Hair follicle dermal papilla cell (primary cell): ENCODE measurements at places on chromosomes 3 and 15. TPM values are rescaled to one million over a fixed set of nuclear protein-coding genes. Genes with fewer than 3 reads are reported as not detected.

B3GNT5 gene
- total RNA-seq: 2.2 and 2.9 TPM in 2 replicates

ERICH6 gene
- 0.32 and 0.49 TPM in 2 replicates for total RNA-seq

RLBP1 gene
- not detected in 2 replicates for total RNA-seq

ZNF620 gene
- total RNA-seq: 0.61 and 0.65 TPM in 2 replicates

ELL3 gene
- 2.4 and 3.6 TPM in 2 replicates for total RNA-seq

RPP14 gene
- total RNA-seq: 17.0 and 17.4 TPM in 2 replicates

SMCO1 gene
- total RNA-seq: 0.16 TPM in 1 of 2 replicates, not detected in the other

IL1RAP gene
- total RNA-seq: 19.9 and 23.5 TPM in 2 replicates

LCTL gene
- total RNA-seq: 7.8 and 9.2 TPM in 2 replicates

C3orf20 gene
- total RNA-seq: under 0.01 TPM in 1 of 2 replicates, not detected in the other

SLC22A14 gene
- total RNA-seq: 0.16 and 0.49 TPM in 2 replicates

RTP3 gene
- total RNA-seq: not detected in 2 replicates

SAMMSON gene
- not detected in 2 replicates for total RNA-seq
